ENCODE measurements at places on chromosomes 2 and 18.
A peak's percentile ranks its signal among the peaks of the same experiment; 100 is the strongest.

- DNase-seq: no peak
These were observed 2.1 kb downstream of the GULP1 start for GRCh38 chr2:188293601-188294351.

DNA sequence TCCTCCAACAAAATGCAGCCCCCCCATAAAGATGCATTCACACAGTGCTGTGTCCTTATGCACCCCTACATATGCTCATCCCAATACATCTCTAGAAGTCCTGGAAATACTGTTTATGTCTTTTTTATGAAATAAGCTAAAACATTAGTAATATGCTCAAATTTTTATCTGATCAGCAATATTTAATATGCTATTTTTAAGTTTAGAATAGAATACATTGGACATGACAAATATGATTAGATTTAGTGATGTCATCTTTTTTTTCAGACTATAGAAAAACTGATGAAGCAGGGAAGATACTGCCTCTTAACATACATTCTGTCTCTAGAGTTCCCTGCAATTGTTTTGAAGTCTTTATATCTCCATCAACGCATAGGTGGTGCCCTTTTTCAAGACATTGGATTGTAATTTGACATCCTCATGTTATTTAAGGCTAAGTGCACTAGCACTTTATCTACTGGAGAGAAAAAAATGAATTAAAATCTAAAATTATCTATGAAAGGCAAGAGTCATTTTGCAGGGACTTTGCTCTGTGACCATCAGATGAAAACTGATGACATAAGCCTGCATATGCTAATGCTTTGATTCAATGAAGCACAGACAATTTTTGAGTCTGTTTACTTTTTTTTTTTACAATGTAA, 395.3 kb downstream of the LPIN1 start:
- DNase-seq: no peak

DNA sequence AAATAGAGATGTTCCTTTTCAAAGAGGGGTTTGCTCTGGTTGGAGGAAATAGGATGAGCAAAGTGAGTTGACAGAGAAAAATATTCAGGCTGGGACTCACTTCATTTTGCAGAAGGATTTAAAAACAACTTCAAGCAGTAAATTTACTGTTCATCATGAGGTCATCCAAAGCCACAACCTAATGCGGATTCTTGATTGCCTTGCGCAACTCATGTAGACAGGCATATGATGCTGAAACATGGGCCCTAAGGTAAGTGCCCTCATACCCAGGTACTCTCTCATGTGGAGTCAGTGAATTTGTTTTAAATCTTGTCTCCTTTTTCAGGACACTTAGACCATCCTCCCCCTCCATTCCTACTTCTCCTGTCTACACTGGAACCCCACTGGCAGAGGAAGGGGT, 51.9 kb upstream of the LYPD1 start:
- no peak for DNase-seq

DNA sequence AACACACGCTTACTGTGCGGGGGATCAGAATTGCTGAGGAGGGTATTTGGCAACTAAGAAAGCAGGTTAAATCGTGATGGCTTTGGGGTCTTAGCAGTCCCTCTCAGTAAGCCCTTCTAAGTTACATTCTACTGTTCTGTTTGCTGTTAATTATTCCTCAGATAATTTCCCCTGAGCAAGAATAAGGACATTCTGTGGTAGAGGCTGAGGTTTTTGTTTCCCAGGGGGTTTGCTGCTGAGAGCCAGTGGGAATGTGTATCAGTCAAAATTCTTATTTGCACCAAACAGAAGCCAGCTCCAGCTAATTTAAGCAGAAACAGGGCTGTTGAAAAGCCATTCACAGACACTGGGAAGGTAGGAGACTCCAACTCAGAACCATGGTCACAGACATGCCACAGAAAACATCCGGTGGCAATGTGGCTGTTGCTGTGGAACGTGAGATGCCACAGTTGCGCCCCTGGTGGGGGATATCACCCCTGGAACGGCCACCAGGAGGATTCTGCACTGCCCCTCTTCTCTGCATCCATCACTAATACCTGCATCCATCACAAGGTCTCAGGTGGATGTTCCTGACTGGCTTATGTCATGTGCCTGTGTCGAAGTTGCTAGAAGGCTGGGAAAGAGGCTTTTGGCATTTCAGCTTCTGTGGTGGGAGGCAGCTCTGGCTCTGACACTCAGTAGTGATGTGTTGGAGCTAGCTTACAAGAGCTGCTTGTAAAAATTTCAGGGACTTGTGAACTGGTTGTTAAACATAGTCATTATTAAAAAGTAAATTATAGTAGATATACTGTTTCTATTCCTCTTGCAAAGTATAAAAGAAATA, 23.2 kb downstream of the SLC4A3 start:
- no peak for DNase-seq

GRCh38 chr2:47272031-47272864, 117.1 kb upstream of the STPG4 start:
- peak; percentile 75 for DNase-seq

GRCh38 chr2:111219285-111219684, 98.6 kb downstream of the BCL2L11 start:
- peak; percentile 97 for DNase-seq

GRCh38 chr18:73719611-73720010, 428.0 kb downstream of the FBXO15 start:
- DNase-seq: no peak

GRCh38 chr2:27849558-27850205, 40.5 kb downstream of the RBKS start:
- no peak for DNase-seq

GRCh38 chr2:109208951-109209335, 79.9 kb downstream of the SH3RF3 start:
- no peak for DNase-seq

DNA sequence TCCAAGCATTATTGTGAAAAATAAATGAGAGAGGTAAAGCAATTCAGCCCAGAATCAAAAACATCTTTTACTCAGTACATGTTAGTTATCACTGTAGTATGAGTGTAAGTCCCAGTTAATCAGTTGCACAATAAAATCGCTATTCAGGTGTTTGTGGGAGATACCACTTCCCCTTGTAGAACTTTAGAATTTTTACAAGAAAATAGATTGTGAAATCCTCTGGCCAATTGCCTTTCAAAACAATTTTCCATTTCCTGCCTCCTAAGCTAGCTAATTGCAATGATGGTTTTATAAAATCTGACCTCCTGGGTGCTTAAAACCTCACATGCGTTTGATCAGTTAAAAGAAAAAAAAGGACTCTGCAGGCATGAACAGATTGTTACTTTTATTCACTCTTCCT, 332.5 kb downstream of the PID1 start:
- no peak for DNase-seq

GRCh38 chr18:3931013-3931315, 481.0 kb downstream of the TGIF1 start:
- no peak for DNase-seq

DNA sequence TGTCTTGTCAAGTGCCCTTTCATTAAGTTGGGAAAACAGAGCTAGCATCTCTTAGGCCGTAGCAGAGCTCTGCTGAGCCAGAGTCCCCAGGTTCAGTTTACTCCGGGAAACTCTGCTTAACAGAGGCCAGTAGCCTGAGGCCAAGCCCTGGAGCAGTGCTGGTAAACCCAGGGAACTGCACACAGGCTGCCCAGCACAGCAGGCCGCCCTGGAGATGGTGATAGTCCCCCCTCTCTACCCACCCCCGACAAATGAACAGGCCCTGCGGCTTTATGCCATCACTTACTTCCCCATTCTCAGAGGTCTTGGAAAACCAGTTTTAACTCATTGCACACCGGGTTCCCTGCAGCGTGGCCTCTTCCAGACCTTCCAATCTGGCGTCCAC, 3.5 kb downstream of the CNNM4 start:
- DNase-seq: peak; percentile 46

GRCh38 chr2:98701230-98701629, 29.7 kb downstream of the MGAT4A start:
- DNase-seq: no peak

DNA sequence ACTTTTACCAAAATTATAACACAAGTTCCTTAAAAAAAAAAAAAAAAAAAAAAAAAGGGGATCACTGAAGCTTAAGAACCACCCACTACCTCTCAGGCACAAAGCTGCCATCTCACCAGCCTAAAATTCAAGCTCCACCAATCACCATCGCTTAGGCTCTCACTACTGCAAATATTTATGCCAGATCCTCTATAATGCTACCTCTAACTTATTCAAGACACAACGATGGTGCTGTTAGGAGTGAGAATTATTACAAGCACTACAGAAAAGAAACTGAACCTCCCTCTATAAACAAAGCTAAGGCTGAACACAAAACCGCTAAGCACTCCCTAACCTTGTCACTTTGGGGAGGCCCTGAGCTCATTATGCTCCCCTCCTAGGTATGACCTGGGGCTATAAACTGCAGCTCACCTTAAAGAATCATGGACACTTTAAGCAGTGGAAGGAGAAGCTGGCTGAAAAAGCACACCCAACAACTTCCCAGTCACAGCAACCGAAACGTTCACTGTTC, 3.6 kb downstream of the FZD5 start:
- peak; percentile 44 for DNase-seq

DNA sequence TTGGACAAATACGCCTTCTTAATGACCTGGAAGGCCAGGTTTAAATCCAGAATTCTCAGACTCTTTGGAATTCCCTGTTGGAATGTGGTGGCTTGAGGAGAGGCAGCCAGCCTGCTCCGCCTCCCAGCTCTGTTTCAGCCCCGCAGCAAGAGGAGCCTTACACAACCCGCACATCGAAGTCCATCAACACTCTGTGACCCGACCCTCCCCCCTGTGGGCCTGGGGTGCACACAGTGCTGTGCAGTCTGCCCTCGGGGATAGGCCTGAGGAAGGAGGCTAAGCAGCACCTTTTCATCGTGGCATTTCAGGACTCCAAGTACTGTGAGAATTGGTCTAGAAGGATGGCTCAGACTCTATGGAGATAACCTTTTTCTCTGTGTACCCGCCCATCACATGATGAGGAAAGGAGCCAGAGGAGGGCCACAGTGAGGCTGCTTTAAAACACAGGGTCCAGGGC, 73.7 kb downstream of the GREB1L start:
- no peak for DNase-seq

GRCh38 chr2:221022554-221022953, 549.5 kb downstream of the EPHA4 start:
- no peak for DNase-seq

- DNase-seq: no peak
These were observed 405.9 kb downstream of the XIRP2 start for GRCh38 chr2:167293943-167294775.

- DNase-seq: no peak
These were observed 10.2 kb downstream of the RAB10 start for GRCh38 chr2:26043862-26044696.

GRCh38 chr2:223442847-223443246, 159.3 kb downstream of the SCG2 start:
- DNase-seq: no peak

- no peak for DNase-seq
These were observed 145.7 kb downstream of the ZEB2 start for GRCh38 chr2:144374163-144374661.

DNA sequence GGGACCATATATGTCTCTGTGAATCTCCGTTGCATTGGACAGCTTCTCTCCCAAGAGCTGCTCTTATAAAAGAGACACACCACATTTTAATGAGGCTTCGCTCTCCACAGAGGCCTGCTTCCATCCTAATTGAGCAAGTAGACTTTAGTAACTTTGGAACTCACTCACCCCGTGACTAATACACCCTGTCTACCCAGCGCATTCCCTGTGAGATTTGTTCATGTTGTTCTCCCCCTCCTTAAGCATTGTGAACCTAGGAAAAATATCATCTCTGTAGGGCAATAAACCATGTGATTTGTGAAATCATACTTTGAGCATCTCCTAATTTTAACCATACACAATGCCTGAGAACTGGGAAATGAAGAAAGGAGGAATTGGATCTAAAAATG, 56.9 kb downstream of the MCFD2 start:
- DNase-seq: no peak

DNA sequence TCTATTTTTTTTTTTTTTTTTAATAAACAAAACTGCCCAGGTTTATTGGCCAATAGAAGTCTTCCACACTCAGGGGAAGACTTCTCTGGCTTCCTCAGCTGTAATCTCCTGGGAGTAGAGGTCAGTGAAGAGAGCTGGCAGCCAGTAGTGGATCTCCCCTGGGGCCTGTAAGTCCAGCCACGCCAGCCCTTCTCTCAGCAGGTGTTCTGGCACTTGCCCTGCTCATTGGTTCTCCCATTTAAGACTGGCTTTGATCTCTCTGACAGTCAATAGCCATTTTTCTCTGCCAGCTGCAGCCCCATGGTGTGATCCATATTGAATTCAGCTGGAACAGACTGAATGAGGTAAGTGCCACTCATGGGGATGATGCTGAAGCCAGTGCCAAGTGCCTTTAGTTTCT, 170.6 kb upstream of the SPHKAP start:
- no peak for DNase-seq

DNA sequence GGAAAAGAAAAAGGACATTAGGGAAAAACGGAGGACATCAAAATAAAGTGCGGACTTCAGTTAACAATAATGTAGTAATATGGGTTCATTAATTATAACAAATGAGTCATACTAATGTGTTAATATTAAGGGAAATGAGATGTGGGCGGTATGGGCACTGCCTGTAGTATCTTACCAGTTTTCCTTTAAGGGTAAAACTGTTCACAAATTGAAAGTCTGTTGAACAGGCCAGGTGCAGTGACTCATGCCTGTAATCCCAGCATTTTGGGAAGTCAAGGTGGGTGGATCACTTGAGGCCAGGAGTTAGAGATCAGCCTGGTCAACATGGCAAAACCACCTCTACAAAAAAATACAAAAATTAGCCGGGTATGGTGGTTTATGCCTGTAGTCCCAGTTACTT, 56.8 kb upstream of the PMAIP1 start:
- no peak for DNase-seq

DNA sequence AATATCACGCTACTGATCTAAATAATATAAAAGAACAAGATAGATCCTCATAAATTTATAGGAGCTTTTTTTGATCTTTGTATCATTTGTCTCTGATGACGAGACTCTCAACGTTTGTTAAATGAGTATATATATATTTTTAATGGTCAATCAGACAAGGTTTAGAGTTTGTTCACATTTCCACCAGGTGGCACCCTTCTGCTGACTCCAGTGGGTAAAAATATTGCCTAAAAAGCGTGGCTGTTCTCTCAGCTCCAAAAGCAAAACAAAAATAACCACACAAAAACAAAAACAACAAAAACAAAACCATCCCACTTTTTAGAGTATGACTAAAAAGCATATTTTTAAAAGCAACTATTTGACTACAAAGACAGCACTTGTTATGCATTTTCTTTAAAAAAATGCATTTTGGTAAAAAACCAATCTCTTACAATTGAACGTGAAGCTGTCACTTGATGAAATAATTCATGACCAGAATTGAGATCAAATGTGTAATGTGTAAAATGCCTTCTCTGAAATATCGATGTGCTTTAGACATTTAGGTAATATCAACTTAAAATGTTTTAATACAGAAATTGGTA, 723.2 kb downstream of the DPP10 start:
- peak; percentile 61 for DNase-seq

DNA sequence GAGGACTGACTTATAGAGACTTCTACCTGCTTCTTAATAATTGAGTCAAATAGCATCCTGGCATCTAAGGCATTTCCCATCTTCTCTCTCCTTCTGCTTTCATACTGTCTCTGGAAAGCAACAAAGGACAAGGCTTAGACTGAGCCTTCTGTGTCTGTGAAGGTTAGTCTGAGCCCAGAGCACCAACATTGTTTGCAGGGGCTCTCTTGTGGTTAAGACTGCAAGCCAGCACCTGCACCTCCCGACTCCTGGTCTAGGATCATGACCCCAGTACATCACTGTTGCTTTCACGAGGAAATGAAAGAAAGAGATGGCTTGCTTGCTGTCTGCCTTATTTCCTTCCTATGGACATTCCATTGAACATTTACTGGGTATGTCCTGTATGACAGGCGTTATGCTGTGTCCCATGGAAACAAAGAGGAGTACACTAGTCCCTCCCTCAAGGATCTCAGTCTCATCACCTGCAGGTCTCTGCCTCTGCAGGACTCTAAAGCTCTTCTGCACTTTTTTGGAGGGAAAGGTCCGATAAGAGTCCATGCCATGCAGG, 315.8 kb upstream of the EPAS1 start:
- DNase-seq: no peak

Data from Karpas-422 (cell line).